Left lung (tissue), 14 donors: ENCODE measurements at places on chromosomes 7 and 10. TPM values are rescaled to one million over a fixed set of nuclear protein-coding genes. Genes with fewer than 3 reads are reported as not detected.

GRCh38 chr7:135792866-135793265, 44.3 kb upstream of the FAM180A start:
- DNase-seq = no peak

- DNase-seq = no peak
These were observed 21.9 kb downstream of the SGPL1 start for GRCh38 chr10:70837660-70838059.

DNA sequence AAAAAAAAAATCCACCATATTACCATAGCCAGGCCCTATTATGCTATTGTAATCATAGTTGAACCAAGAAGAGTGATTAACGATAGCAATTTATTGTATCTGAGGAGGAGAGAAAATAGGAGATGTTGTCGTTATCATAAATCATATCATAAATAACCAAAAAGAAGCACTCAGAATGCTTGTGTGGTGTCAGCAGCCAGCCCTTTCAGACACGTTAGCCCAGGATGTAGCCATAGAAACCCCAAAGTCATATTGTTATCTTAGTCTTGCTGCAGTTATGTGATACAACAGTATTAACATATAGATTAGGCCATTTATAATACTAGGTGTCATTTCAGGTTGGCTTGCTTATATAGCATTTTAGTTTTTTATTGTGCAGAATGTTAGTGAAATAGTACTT, 102.2 kb upstream of the GATA3 start:
- DNase-seq = no peak

DNA sequence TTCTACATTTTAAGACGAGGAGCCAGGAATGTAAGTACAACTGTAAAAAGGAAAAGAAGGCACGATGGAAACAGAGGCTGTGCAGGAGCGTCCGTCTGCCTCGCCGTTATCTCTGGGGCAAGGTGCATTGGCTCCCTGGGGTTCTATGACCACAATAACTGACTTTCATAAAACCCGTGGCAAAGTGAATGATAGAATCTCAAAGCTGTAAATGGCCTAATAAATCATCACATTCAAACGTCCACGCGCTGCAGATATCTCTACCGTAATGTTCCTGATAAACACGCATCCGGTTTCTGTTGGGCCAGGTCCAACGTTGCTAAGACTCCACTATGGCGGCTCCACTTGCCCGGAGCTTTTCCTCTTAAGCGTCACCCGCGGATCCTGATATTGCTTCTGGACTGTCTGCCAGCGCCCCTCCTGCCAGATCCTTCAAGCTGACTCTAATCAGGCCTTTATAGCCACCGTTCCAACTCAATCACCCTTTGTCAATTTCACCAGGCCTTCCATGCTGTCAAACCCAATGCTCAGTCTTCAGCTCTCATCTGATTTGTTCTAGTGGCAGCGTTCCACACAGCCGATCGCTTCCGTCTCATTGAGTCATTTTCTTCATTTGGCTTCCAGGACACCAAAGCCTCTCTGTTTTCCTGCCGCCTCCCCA, 265.6 kb upstream of the FOXK1 start:
- peak; percentile 28 for DNase-seq

DNA sequence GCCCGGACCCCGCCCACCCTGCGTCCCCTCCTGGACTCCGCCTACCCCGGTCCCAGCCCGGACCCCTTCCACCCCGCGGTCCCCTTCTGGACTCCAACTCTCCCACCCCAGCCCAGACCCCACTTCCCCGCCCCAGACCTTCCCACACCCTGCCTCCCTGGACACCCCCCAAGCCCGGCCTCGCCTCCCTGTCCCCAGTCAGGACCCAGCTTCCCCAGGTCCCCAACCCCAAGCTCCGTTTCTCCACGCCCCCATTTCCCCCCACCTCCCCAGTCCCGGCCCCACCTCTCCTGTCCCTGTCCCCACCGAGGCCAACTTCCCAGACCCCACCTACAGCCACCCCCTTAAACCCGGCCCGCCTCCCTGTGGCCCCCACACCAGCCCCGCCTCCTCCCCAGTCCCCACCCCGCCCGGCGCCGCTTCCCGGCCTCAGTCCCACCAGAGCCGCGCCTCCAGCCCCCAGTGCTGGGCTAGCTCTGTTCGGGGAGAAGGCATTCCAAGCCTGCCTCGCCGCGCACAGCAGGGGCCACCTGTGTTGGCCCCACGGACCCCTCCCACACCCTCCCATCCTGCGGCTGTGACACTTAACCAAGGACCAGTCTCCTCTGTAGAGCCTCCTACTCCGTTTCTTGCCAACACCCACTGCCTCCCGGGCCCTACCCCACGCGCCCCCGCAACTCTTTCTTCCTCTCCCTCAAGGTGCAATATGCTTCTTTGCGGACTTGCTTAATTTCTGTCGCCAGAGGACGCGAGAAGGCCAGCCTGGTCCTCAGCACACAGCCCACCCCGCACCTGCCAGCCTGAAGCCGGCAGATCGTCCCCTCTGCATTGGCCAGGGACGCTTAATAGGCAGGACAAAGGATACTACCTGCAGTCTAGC, 736 bp upstream of the ITIH5 start:
- no peak for DNase-seq

DNA sequence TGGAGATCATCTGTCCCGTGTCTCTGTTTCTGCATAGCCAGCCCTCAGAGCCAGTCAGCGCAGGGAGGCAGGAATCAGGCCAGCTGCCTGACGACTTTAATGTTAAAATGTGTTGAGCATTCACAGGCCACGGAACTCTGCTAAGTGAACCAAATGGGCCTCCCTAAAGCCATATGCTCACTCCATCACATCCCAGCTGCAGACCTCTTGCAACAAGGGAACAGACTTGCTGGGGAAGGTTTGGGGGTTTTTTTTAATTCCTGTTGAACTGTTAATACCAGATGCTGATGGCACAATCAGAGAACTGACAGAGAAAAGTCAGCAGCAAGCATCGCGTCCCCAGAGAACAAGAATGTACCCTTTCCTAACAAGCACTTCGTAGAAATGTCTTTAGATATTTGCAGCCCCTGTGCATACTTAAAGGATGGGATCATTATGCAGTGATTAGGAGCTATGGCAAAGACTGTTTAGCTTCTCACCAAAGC, 900.4 kb upstream of the AUTS2 start:
- no peak for DNase-seq

- DNase-seq = no peak
These were observed 93.3 kb upstream of the PFKP start for GRCh38 chr10:2974083-2974482.

- no peak for DNase-seq
These were observed 59.1 kb downstream of the NRF1 start for GRCh38 chr7:129670656-129671055.

GRCh38 chr10:22564060-22564459, 150.3 kb downstream of the PIP4K2A start:
- no peak for DNase-seq

- no peak for DNase-seq
These were observed 275.9 kb upstream of the GHITM start for GRCh38 chr10:83863283-83863966.

DNA sequence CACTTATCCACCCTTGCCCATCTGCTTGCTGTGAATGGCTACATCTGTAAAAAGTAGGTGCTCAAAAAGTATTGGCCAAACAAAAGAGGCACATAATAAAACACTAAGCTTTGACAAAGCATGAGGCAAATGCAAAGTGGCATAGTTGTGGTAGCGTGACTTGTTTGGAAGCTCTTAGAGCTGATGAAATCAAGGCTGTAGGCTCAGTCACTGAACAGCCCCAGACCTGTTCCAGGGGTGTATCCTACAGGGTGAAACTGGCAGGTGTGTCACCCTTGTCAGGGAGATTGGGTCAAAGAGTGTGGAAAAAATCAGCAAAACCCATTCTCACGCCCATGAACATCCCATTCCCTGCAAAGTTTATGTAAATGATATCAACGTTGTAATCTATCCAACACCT, 427.4 kb downstream of the PLXNA4 start:
- no peak for DNase-seq

GRCh38 chr10:78248651-78249464, 215.2 kb downstream of the RPS24 start:
- DNase-seq = no peak

- no peak for DNase-seq
These were observed 119.8 kb downstream of the PRPF18 start for GRCh38 chr10:13706604-13707003.

DNA sequence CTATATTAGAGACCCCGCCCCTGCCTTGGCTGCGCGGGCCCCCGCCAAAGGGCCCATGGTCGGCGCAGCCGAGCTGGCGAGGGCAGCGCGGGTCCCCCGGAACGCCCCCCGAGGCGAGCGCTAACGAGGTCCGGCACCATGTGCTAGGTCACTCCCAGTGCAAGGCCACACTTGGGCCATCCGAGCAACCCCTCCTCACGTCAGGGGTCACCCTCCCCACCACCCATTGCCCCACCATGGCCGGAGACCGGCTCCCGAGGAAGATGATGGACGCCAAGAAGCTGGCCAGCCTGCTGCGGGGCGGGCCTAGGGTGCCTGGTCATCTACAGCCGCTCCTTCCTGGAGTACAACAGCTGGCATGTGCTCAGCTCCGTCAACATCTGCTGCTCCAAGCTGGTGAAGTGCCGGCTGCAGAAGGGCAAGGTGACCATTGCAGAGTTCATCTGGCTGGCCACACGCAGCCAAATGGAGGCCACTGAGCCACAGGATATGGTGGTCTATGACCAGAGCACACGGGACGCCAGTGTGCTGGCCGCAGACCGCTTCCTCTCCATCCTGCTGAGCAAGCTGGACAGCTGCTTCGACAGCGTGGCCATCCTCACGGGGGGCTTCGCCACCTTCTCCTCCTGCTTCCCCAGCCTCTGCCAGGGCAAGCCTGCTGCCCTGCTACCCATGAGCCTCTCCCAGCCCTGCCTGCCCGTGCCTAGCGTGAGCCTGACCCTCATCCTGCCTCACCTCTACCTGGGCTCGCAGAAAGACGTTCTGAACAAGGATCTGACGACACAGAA, 12.4 kb upstream of the SEC24C start:
- DNase-seq = no peak

GRCh38 chr7:128911423-128912031, 1.0 kb upstream of the KCP start:
- peak; percentile 64 for DNase-seq

DNA sequence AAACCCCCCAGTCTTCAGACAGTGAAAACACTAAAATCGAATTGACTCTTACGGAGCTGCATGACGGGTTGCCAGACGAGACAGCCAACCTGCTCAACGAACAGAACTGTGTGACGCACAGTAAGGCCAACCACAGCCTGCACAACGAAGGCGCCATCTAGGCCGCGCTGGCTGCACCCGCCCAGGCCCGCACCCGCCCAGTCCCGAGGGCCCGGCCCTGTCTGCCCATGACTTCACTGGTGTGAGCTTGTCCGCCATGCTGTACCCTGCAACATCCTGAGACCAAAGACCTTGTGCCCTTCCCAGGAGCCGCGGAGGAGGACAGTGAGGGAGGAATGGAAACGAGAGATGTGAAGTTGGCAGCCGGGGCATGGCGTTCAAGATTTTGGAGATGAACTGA, 116.1 kb downstream of the NT5C2 start:
- no peak for DNase-seq

- no peak for DNase-seq
These were observed 155.1 kb downstream of the LYZL1 start for GRCh38 chr10:29443745-29444523.

DNA sequence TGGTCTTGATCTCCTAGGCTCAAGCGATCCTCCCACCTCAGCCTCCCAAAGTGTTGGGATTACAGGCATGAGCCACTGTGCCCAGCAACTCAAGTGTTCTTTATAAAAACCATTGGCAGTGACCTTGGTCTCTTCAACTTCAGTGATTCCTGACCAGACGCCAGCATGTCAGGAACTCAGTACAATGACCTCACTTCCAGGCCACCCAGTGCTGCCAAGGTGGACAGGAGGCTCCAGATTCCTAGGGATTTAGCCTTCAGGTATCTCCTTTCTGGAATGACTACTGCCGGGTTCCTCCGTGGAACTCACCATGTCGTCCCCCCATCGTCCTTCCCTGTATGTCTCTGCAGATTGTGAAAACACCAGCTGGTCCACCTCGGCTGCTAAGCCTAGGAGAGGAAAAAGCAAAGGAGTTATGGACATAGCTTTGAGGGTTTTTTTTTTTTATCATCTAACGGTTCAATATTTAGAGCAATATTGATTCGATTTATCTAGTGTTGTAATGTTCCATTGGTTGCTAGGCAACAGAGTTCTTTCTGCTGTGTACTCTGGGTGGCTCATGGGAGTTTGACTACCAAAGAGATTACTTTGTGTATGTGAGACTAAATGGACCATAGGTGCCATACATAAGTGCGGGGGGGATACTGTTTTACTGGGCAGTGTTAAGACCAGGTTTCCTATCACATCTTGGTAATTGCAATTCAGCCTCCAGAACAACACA, 425.8 kb upstream of the AUTS2 start:
- DNase-seq = no peak

GRCh38 chr10:132653721-132654120, 116.1 kb downstream of the INPP5A start:
- DNase-seq = no peak

The NRCAM gene
- 12.7 TPM for total RNA-seq

The NKX6-2 gene
- total RNA-seq = not detected

The NAT16 gene
- not detected for total RNA-seq

The VWC2 gene
- 0.06 TPM for total RNA-seq

The SEMA3A gene
- total RNA-seq = 6.1 TPM

The OPN4 gene
- total RNA-seq = not detected

The FAM24B gene
- total RNA-seq = 3.0 TPM

The ZNF488 gene
- total RNA-seq = 0.73 TPM
